CD8-positive, alpha-beta memory T cell (primary cell): ENCODE measurements at places on chromosomes 13 and 19. TPM values are rescaled to one million over a fixed set of nuclear protein-coding genes. Genes with fewer than 3 reads are reported as not detected.

GRCh38 chr13:99796175-99796819 is 175.3 kb downstream of the ZIC5 start:
- DNase-seq, result no peak

SULT2A1 gene
- total RNA-seq, result not detected

- DNase-seq, result no peak
Measured at GRCh38 chr19:28501976-28502375, 711.0 kb downstream of the UQCRFS1 start.

DNA sequence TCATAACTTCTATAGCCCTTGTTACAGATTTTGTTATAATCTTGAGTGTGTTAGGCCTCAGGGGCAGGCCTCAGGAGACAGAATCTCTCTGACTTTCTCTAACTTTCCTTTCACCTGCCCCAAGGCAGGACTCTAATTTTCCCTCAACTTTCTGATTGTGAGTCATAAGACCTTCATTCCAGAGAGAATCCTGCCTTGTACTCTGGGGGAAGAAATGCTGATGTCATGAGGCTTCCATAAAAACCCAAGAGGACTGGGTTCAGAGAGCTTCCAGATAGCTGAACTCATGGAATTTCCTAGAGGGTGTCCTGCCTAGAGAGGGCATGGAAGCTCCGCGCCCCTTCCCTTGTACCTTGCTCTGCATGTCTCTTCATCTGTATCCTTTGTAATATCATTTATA is 5.3 kb upstream of the KBTBD6 start:
- DNase-seq, result no peak

KLK3 gene
- not detected for total RNA-seq

- DNase-seq, result no peak
Measured at GRCh38 chr19:2176337-2176994, 12.7 kb downstream of the DOT1L start.

- no peak for DNase-seq
Measured at GRCh38 chr13:105737688-105738087, 797.8 kb downstream of the EFNB2 start.

CPAMD8 gene
- 0.18 TPM for total RNA-seq

DNA sequence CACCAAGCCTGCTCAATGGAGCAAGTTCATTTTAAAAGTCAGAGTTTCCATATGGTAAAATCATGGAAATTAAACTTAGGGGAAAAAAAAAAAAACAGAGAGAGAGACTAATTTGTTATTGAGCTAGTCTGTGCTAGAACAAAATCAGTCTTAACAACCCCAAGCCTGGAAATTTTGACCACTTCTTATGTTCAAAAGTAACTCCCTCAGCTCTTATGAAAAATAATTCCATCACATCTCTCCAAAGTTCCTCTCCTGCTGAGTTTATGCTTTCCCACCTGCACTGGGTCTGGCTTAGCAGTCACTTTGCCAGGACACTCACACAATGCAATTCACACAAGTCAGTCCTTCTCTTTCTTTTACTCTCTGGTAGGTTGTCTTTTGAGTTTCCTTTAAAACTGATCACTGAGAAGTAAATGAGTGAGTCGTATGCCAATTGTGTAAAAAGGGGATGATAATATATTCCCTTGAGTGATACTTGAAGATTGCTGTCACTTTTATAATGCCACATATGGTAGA is 92.6 kb downstream of the ENOX1 start:
- no peak for DNase-seq

DNA sequence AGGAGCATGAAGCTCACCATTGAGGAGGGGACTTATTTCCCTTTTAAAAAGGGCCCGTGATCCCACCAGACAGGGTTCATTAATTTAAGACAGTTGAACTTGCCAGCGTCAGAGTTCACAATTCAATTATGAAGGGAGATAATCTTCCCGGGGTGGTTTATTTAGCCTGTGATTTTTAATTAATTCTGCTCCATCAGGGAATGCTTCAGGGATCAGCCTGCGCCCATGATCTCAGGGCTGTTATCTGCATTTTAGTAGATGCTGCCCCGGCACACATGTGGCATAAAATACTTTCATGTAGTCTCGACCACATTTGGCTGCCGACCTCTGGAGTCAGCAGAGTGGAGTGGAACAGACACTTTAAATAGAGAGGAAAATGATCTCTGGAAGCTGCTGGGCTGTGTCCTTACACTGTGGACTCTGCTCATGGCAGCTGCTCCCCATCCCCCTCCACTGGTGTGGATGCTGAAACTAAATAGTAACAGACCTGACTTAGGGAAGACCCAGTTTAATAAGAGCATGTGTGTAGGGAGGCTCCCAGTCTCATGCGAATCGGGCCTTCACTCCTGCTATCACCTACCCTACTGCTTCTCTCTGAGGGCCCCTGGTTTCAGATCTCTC is 256.9 kb downstream of the TEX29 start:
- DNase-seq, result no peak

GRCh38 chr13:83498481-83499190 is 383.6 kb downstream of the SLITRK1 start:
- DNase-seq, result no peak

ADGRE3 gene
- not detected for total RNA-seq

DNA sequence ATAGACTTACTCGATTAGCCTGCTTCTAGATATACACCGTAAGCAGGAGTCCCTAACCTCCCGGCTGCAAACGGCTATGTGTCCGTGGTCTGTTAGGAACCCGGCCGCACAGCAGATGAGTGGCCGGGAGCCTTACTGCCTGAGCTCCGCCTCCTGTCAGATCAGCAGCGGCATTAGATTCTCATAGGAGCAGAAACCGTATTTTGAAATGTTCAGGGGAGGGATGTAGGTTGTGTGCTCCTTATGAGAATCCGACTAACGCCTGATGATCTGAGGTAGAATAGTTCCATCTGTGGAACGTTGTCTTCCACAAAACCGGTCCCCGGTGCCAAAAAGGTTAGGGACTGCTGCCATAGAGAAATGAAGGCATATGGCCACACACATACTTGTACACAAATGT is 1491.9 kb downstream of the SLITRK5 start:
- no peak for DNase-seq

C19orf33 gene
- not detected for total RNA-seq

- no peak for DNase-seq
Measured at GRCh38 chr13:65460136-65460535, 1770.0 kb downstream of the PCDH9 start.

DNA sequence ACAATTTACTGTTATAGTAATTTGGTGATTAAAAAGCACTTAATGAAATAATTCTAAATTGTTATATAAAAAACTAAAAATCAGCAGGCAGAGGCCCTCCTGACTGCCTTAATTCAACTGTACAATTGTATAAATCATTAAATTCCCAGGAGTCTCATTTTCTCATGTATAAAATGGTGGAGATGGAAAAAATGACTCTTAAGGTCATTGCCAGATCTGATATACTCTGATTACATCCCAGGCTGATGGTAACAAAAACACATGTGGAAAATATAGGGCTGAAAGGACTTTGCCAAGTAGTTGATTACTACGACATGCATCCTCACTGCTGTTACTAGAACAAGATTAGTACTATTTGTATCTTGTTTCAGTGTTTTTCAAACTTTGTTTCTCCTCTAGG is 1020.0 kb upstream of the SLC10A2 start:
- no peak for DNase-seq

ZNF112 gene
- not detected for total RNA-seq

DNA sequence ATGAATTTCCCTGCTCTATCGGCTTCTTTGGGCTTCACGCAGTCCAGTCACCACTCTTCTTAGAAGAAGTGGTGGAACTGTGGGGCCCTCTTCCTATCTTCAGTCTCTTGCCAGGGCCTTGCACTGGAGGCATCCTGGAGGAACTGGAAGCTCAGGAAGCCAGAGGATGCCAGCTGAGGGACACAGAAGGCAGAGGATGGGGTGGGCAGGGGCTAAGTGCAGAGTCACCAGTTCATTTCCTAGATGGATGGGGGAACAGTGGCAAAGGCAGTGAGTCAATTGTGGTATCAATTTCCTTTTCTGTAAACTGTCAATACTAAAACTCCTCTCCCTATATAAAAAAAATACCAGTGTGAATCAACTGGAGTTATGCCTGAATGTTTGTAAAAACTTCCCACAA is 419.7 kb downstream of the KLF12 start:
- no peak for DNase-seq

SLC25A41 gene
- total RNA-seq, result 0.33 TPM

GRCh38 chr13:27968316-27969081 is 616 bp downstream of the CDX2 start:
- no peak for DNase-seq

GRCh38 chr13:44181931-44182330 is 191.7 kb upstream of the SERP2 start:
- no peak for DNase-seq

- DNase-seq, result no peak
Measured at GRCh38 chr19:42005504-42005903, 11.5 kb upstream of the ATP1A3 start.

DNA sequence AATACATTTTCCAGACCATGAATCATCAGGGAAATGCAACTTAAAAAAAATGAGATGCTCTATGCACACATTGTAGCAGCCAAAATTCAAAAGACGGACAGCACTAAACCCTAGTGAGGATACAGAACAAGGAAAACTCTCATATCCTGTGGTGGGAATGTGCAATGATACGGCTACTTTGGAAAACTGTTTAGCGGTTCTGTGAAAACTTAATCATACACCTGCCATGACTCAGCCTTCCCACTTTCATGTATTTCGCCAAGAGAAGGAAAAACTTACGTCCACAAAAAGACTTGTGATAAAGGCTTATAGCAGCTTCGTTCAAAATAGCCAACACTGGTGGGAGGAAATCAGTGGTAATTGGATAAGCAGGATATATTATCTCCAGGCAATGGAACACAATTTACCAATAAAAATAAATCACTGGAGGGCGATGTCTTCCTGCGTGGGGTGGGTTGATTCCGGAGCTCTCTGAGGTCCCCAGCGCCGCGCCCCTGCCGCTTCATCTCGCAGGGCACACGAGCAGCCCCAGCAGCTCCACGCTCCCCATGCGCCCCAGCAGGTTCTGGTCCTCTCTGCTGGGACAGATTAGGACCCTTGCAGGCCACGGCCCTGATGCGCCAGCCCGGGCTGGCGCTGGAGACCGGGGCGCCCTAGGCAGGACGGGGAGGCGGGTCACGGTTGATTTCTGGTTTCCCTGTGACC is 97.2 kb upstream of the ARHGEF7 start:
- DNase-seq, result no peak

HSD17B14 gene
- total RNA-seq, result 0.18 TPM

GRCh38 chr13:74575729-74576125 is 441.5 kb upstream of the KLF12 start:
- peak; percentile 67 for DNase-seq

TYK2 gene
- 210 TPM for total RNA-seq
